ENCODE measurements at places on chromosomes 6 and 20. TPM values are rescaled to one million over a fixed set of nuclear protein-coding genes. Genes with fewer than 3 reads are reported as not detected.

The RAB44 gene
- total RNA-seq: 1.5 TPM

The PAK5 gene
- total RNA-seq: 0.13 TPM

The ENPP4 gene
- total RNA-seq: 28.8 TPM

The DDX27 gene
- 30.6 TPM for total RNA-seq

The JPH2 gene
- total RNA-seq: 11.4 TPM

The C20orf141 gene
- not detected for total RNA-seq

The TRIM31 gene
- 0.22 TPM for total RNA-seq

The USP49 gene
- 3.4 TPM for total RNA-seq
